HTR-8/SVneo (cell line): ENCODE measurements at places on chromosomes 3 and 15.

- DNase-seq: no peak
Observed at GRCh38 chr3:33881156-33882064, 83.0 kb downstream of the PDCD6IP start.

DNA sequence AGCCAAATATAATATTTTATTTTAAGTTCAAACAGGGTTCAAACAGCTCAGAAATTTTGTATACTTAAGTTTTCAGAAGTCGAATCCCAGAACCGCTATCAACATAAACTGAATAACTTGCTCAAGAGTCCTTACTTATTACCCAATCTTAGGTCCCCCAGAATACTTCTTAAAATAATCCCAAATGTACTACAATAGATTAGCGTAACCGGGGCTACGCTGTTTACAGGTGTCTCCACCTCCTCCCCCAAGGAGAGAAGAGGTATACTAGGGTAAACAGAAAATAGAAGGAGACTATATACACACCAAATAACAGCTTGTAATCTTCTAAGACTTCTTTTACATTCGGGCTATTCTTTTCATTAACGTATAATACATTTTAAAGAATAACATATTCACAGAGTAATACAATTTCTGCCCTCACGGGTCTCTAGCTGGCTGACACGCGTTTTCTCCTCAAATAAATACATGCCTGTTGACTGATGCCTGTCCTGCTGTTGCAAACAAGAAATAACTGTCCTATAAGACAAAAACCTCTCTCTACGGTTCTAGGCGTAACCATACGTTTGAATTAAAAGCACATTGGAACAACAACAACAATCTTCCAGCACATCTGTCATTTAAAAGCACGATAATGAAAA, 1.3 kb downstream of the DENND4A start:
- DNase-seq: no peak

DNA sequence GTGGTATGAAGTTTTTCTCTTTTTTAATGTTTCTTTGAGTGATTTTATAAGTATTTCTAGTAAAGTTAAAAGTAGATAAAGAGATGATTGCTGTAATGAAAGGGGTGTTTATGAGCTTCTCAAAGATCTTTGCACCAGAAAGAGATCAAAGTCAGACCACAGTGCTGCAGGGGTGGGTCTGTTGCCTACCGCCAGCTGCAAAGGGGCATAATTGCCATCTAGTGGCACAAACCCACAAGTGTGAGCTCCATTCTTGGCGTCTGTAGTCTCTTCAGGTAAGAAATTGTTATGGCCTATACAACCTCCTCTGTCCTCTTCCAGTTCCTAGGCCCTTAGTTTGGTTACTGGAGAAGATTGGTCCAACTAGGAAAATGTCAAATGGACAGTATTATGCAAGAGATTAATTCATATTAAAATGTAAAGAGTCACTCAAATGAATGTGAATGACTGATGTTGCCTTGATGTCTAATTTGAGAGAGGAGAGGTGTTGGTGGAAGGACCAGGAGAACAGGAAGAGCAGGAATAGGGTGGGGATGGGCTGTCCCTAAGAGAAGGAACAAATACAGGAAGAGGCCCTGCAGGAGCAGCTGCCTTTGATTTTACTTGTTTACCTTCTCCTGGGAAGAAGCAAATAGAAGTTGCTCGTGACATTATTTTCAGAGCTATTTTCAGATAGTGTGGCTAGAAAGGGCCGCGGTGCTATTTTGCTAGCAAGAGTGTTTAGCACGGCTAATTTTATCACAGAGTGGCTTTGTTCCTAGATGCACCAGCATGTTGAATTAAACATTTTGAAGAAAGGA, 53.0 kb upstream of the GSK3B start:
- DNase-seq: no peak

GRCh38 chr15:33310481-33311311, at the start of gene RYR3:
RYR3 (plus strand) TSS chr15:33310967; CDS start chr15:33311046, 79 bp downstream.
- no peak for DNase-seq

- no peak for DNase-seq
Observed at GRCh38 chr3:141067206-141067974, 16.2 kb downstream of the SPSB4 start.

DNA sequence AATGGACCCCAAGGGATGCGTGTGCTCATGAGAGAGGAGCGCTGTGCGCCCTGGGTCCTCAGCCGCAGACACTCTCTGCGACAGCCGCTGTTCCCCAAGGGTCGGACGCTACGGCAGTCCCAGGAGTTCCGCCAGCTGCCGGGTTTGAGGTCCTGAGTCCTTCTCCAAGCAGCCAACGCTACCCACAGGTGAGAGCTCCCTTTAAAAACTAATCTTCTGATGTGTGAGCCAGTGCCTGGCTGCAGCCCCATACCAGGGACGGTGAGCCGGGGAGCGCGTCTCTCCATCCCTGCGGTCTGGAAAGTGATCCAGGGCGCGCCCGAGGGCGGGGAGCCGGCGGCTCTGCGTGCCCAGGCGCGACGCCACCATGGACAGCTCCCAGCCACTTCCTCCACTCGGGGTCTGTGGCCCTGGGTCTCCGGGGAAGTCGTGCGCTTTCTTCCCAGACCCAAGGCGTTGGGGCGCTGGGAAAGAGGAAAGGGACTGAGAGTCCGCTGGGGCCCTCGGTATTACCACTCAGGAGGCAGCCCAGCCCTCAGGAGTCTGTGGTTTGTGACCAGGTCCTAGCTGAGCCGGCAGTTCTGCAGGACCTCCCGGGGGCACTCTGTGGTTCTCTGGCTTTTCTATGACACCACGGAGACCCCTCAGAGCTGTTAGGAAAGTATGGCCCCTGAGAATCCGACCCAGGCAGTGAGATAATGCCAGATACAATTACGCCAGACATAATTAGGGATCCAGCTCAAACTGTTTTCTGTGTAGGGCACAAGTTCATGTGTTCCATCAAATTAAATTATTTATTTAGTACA, 1.4 kb downstream of the CEMIP start:
- DNase-seq: peak; percentile 54

GRCh38 chr3:5213574-5213966, 26.1 kb downstream of the EDEM1 start:
- DNase-seq: no peak

DNA sequence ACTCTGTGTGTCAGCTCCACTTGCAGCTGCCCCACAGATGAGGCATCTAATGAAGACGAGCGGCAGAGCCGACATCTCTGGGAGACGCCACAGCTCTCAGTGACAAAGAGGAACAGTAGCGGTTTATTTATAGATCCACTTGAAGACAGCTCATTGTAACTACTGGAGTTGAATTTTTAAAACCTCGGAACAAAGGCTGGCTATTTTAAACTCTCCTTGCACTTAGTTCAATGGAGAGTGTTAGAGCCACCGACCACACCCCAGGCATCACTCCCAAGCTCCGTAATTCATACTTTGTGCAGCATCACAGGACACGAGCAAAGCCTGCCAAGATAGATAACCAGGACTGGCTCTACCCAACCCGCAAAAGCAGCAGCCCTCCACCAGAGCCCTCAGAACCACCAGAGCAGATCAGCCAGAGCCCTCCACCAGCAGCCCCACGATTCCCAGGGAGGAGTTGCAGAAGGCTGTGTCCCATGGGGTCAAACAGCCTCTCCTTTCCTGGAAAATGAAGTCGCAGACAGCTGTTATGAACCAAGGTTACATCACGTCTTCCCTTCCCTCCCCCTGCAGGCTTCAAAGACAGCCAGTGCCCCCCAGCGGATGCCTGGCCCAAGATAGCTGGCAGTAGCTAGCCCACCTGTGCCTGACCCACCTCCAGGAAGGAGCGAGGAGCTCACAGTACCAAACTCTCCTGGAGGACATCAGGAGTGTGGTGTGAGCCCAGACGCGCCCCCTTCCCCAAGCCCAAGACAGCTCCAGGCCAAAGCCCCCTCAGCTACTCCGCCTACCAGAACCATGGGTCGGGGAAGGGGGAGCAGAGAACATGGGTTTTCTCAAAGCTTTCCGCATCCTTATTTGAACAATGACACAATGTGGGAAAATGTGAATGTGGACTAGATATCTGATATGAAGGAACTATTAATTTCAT, 45.7 kb downstream of the POC1A start:
- no peak for DNase-seq

GRCh38 chr3:195057716-195058115, 213.2 kb downstream of the XXYLT1 start:
- DNase-seq: no peak

GRCh38 chr3:55646121-55646520, 159.0 kb upstream of the WNT5A start:
- DNase-seq: no peak

DNA sequence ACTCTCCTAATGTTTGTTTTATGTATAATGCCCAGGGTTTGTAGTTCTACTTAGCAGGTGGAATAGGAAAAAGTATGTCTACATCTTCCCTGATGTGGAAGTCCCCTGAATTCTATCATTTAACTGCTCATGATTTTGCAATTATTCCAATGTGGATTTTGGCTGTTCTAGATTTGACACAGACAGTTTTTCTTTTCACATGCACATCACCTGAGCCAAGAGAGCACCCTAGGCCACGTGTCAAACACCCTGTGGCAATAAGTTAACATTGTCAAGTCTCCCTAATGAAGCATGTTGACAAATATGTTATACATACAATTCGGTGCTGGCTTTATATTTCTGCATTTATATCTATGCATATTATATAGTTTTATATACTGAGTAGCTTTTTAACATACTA, 70.0 kb upstream of the SUCLG2 start:
- DNase-seq: no peak

GRCh38 chr3:141060327-141060726, 9.2 kb downstream of the SPSB4 start:
- no peak for DNase-seq

- no peak for DNase-seq
Observed at GRCh38 chr3:139443186-139443585, 33.1 kb downstream of the RBP2 start.

DNA sequence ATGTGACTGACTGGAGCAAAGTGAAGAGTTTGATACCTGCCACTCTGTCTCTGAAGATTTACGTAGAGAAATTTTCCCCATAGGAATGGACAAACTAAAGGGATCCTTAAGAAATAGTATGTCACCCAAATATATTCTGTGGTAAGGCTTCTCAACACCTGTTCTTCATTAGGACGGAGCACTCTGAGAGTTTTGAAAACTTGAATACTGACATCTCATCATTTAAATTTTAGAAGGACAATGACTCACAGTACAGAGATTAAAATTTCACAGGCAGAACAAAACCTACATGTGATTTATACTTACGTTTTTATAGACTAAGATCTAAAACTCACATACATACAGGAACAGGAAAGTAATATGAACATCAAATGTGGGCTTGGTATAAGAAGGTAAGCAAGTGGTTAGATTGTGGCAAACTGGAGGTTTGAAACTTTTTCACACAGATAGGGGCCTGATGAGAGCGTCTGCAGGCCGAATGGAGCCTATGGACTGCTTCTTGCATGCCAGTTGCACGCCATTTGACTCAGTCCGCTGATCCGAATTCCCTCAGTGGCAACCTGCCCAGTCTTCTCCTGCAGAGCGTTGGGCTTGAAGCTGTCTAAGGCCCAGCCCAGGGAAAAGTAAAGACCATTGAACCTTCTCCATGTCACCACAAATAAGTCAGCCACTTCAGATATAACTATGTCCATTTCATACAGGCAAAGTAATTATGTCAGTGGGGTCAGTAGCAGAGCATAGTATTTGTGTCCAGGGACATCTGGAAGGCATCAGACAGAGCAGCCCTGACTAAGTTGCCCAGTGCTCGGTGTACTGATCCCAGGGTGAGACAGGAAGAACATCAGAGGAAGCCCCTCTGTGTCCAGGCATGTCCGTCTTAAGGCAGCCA, 45.7 kb downstream of the ZBTB38 start:
- DNase-seq: no peak

- no peak for DNase-seq
Observed at GRCh38 chr3:130779031-130779430, 32.4 kb upstream of the PIK3R4 start.

GRCh38 chr3:54892168-54892567, 35.7 kb downstream of the LRTM1 start:
- no peak for DNase-seq

- DNase-seq: no peak
Observed at GRCh38 chr3:151075869-151076562, 9.4 kb upstream of the MED12L start.

DNA sequence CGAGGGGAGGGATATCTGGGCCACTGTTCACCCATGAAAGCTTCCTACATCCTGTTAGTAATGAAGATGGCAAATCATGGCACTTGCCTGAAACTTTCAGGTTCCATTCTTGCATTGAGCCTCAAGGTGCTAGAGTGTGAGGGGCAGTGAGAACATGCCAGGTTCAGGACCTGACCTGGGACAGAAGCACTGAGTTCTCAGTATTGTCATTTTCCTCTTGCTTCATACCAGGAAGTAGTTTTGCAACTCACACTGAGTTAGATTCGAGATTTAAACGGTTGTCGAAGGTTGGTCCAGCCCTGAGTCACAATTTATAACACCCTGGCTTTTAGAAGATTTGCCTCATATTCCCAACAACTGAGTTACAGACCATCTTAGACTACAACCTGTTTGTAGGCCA, 11.8 kb upstream of the MEIS2 start:
- no peak for DNase-seq

GRCh38 chr3:194431554-194431953, 32.5 kb upstream of the GP5 start:
- DNase-seq: no peak

GRCh38 chr3:129409541-129409940, 18.9 kb downstream of the EFCAB12 start:
- no peak for DNase-seq

DNA sequence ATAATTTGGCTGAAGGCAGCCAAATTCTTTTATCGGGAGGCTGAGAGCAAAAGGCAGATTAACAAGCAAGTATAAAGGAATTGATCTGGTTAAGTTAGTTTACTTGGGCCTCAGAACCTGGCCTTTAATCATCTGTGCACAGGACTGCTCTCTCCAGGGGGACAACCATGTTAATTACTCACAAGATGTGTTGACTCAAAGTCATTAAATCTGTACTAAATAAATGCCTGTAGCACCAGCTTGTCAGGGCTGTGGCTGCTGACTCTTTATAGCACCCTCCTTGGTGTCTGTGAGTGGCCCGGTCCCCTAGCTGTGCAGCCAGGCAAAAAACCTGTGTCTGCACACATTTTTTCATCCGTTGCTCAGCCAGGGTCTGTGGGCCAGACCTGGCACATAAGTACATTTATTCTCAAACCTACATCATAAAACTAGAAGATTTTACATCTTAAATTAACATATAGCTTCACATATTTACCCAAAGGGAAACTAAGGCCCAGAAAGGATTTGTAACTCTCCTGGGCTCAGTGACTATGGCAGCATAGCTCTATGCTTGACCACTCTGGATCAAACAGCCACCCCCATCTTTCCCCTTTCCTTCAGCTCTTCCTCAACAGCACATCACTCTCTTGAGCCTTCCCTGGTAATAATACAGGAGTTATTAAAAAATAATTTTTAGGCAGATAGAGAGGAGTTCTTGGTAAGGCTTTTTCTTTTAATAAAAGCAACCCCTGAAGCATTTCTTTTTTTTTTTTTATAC, 51.4 kb downstream of the NCEH1 start:
- no peak for DNase-seq
